PC-9 (cell line): ENCODE measurements at places on chromosomes 6 and 20. TPM values are rescaled to one million over a fixed set of nuclear protein-coding genes. Genes with fewer than 3 reads are reported as not detected.

DNA sequence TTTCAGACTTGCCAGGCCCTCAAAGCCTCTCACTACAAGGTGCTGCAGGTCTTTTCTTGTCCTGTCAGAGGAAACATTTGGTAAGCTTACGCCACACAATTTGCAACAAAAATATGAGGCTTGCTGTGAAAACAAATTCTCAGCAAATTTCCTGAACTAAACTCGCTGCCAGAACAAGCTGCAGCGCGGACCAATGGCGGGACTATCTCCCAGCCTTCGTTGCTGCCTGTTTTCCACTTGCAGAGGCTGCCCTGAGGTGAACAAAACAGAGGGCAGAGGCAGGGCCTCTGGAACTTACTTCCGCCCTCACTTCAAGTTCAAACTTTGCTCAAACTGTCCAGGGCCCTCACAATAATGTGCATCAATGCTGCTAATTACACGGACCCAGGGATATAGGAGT is 12.4 kb downstream of the UQCC2 start:
- no peak for DNase-seq

GRCh38 chr6:82113231-82113630 is 134.3 kb downstream of the IBTK start:
- no peak for DNase-seq

GRCh38 chr6:138428944-138429598 is 25.0 kb downstream of the HEBP2 start:
- no peak for DNase-seq

CTCFL gene
- total RNA-seq, result not detected in 2 replicates
